ENCODE measurements at places on chromosomes 6 and 20.

DNA sequence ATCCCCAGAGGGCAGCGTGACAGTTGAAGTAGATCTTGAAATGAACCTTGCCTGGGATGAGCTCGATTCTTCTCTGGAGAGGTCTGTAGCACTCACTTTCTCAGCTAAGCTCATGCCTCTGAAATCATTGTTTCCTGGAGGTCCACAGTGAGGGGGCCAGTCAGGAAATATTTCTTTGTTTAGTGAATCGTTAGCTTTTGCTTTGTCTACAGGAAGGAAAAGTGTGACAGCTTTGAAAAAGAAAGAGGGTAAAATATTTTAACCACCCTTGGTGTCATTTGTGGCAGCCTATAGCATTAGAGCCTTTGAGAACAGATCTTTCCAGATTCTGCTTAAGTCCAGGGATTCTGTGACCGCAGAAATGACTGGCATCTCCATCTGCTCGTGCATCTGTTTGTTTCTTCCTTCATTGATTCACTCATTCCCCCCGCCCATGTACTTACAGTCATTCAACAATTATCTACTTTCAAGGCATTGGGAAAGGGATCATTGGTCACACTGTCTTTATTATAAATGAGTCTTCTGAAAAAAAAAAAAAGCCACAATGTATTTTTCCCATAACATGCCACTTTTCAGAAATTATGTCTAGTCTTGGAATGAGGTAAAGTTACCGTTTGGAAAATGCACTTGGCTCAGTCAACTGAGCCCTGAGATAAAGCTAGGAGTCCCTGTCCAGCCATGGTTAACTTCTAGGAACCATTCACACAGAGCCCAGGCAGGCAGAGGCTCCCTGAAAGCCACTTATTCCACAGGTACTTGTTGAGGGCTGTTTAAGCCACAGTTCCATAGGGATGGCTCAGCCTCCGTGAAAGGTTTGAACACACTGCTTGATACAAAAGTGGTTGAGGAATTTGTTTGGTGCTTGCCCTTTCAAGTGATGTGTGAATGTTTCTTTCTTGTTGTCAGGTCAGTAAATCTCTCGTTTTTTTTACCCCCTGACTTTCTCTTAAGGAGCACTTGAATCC, 86.0 kb downstream of the TIAM2 start:
- DNase-seq = no peak

DNA sequence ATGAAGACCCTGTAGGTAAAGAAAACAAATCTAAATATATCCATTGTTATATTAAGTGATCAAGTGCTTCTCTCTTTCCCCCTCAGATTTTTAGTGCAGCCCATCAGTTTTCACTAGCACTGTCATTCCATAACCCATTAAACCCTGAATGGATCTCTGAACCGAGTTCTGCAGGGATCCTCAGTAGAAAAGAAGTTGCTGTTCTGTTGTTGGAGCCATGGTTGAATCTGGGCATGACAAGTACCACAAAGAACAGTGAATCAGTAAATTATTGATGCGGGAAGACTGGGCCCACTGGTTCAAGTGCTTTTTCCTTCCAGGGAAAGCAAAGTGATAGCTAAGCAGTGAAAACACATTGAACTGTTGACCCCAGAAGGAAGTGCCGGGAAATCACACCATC, 60.4 kb downstream of the LAMP5 start:
- DNase-seq = no peak

GRCh38 chr6:69958978-69959377, 92.6 kb downstream of the COL19A1 start:
- no peak for DNase-seq

DNA sequence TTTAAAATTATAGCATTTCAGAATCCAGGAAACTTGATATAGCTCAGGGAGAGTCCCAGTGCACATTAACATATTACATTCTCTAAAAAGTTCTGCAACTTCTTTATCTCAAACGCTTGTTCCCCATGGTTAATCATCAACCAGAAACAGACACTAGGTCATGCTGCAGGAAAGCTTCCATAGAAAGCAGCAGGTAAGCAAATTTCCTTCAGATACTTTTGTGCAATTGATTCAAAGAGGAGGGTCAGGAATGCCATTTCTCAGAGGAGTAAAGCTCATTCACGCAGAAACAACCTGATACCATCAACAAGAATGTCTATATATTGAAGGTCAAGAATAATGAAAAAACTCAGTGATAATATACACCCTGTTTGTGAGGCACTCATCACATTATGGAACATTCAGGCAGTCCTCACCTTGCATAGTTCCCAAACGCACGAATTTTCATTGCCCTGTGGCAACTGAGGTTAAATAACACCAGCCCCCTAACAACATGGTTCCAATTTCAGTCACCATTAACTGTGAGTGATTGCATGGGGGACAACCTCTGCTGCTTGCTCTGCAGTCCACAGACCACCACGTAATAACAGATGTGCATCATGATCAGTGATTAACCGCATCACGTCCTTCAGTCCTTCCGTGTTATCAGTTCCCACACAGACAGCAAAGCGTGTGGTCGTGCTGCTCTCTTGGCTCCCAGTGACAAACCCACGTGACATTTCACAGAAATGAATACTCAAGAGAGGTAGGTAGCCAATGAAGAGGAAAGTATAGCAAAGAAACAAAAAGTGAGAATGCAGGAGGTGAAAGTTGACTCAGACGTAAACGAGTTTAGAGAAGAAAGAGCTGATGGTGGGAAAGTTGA, 95.7 kb downstream of the LY86 start:
- DNase-seq = no peak

- DNase-seq = no peak
Measured at GRCh38 chr6:43915986-43916923, 146.2 kb downstream of the VEGFA start.

- no peak for DNase-seq
Measured at GRCh38 chr20:57387945-57388371, 3.2 kb upstream of the RBM38 start.

GRCh38 chr6:65075705-65076230, 631.3 kb downstream of the EYS start:
- no peak for DNase-seq

- DNase-seq = no peak
Measured at GRCh38 chr6:156919814-156920369, 142.7 kb downstream of the ARID1B start.

DNA sequence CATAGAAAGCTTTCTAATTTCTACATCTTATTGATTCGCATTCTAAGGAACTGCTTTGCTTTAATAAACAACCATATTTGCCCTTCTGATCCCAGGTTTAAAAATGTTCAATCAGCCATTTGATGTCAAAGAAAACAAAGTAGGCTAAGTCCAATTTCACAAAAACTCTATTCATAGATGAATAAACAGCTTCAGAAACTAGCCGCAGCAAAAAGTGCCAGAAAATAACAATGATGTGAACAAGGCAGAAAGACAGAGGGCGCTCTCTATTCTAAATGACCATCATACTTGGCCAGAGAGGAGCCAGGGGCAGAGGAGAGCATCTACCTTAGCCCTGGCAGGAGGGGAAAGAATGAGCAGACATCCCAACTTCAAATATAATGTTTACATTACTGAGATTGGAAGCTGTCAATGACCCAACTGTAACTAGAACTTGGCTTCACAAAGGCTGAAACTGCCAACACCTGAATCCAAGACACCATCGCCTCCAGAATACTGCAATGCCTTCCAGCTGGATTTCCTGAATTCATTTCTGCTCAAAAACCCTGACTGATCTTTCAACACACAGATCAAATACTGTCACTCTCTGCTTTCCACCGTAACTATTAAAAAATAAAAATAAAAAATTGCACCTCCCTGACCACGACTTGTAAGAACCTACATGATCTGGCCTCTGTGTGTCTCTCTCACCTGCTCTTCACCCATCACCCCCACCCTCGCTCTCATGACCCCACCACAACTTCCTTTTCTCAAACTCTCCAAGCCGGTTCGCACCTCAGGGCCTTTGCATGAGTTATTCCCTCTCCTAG, 9.5 kb downstream of the CNKSR3 start:
- DNase-seq = no peak

- DNase-seq = no peak
Measured at GRCh38 chr20:4161401-4162251, 146.3 kb upstream of the RNF24 start.

- DNase-seq = no peak
Measured at GRCh38 chr20:4484379-4484997, 237.2 kb upstream of the PRND start.

DNA sequence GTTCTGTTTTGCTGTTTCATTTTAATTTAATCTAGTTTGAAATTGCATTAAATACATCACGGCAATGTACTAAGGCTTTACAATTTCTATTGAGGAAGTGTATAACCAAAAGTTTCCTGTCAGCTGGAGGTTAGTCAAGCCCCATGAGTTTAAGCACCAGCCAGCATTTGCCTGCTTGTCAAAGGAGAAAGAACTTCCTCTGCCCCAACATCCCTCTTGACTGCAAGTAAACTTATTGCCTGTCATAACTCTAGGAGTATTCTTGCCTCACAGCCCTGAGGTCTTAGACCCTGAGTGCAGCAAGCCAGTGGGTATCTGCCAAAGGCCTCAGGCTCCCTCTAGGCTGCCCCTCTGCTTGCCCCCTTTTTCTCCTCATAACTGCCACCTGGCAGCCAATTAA, 106.7 kb upstream of the INSM1 start:
- DNase-seq = no peak

GRCh38 chr6:99512033-99512432, 3.2 kb downstream of the USP45 start:
- no peak for DNase-seq

- DNase-seq = no peak
Measured at GRCh38 chr6:15739867-15740266, 77.0 kb upstream of the DTNBP1 start.

Measured in stimulated activated CD4-positive, alpha-beta T cell treated with anti-CD3 and anti-CD28 coated beads, Interleukin-15, amount 100 ng/mL, for 48 hours (primary cell).